ENCODE measurements at places on chromosomes 1 and 21.

DNA sequence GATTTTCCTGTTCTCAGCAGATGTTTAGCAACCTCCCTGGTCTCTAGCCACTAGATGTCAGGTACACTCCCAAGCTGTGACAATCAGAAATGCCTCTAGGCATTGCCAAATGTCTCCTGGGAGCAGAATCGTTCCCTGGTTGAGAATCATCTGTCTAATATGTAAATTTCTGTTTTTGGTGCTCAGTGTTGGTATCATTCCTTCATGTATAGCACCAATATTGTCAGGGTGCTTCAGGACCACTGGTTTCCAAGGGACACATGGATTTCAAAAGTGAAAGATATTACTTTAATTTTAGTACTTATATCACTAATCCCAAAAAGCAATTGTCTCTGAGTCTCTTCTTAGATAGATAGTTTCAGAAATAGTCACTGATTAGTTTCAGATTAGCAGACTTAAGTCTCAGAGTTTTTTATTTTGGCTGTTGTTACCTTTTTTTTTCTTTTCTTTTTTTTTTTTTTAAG lies 160.1 kb downstream of the PTPRC start:
- DNase-seq: no peak

DNA sequence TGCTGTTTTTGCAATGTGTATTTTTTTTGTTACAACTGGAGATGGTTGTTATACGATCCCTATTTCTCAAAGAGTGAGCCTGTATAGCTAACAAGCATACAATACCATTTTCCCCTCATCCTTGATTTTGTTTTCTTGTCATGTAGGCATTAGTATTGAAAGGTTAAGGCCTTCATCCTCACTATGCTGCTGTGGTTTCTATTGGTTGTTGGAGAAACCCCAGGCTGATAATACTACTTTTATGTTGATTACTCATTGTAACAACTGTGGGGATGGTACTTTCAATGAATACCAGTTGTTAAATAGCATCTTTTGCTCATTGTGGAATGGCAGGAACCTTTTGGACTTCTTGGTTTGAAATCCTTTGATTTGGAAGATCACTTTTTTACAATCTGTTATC lies 39.0 kb upstream of the MACF1 start:
- no peak for DNase-seq

DNA sequence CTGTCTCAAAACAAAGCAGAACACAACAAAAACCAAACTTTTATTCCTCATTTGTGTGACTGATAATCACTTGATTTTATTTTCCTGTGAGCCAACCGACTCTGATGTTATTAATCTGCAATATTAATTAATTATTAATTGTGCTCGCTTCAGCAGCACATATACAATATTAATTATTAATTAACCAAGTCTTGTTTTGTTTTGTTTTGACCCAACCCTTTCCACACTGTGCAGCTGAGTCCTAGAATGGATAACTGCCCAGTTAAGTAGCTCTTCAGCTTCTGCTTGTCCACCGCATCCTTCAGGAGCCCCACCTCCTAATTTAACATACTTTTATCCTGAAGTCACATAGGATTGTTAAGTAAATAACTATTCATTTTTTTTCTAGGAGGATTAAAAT lies 47.4 kb upstream of the EXO1 start:
- DNase-seq: no peak

GRCh38 chr1:160744199-160744851 lies 5.3 kb downstream of the SLAMF7 start:
- no peak for DNase-seq

DNA sequence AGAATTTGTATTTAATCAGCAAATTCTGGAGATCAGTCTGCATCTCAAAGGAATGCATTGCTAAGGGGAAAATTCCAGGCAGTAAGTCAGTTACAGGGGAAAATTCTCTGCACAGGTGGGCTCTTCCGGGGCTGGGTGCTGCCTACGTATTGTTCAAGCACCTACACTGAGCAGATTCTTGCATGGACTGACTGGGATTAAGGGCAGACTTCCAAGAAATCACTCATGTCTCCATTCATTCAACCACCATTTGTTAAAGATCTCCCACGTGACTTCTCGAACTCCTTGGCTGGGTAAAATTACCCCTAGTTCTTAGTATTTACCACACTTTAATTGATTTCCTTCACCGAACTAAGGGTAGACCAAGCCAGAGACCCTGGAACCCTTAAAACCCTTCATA lies 28.2 kb upstream of the KCNE1 start:
- no peak for DNase-seq

DNA sequence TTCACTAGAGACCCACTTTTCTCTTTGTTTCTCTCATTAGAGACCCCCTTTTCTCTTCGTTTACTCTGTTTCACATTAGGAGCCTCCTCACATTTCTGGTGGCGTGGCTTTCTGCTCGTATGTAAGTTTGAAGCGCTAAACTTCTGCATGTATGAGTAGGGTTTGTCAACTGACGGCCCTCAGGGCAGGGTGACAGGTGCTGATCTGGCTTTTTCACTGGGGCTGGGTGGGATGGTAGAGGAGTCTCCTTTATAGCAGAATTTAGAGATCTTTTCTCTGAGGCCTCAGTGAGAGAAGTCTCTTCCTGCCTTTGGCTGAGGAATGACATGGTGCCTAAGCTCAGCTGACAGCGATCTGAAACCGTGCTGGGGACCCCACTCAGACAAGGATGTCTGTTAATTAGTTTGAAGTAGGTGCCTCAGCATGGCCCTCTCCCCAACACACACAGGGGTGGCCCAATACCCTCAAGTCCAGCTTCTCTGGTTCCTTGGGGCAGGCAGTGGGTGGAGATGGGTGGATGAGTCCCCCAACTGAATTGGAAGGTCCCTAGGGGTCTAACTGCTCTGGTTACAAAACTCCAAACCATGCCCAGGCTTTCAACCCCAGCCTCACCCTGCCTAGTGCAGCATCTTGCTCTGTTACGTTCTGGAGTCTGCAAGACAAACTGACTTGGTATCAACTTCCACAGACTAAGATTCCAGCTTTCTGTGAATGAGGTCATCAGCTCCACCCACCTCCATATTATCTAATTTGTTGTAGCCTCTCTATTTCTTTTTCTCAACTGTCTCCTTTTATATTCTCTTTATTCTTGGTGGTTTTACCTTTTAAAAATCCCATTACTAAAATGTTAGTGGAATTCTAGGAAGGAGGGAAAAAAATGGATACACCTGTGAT lies 3.2 kb downstream of the SLC1A7 start:
- peak; percentile 43 for DNase-seq

DNA sequence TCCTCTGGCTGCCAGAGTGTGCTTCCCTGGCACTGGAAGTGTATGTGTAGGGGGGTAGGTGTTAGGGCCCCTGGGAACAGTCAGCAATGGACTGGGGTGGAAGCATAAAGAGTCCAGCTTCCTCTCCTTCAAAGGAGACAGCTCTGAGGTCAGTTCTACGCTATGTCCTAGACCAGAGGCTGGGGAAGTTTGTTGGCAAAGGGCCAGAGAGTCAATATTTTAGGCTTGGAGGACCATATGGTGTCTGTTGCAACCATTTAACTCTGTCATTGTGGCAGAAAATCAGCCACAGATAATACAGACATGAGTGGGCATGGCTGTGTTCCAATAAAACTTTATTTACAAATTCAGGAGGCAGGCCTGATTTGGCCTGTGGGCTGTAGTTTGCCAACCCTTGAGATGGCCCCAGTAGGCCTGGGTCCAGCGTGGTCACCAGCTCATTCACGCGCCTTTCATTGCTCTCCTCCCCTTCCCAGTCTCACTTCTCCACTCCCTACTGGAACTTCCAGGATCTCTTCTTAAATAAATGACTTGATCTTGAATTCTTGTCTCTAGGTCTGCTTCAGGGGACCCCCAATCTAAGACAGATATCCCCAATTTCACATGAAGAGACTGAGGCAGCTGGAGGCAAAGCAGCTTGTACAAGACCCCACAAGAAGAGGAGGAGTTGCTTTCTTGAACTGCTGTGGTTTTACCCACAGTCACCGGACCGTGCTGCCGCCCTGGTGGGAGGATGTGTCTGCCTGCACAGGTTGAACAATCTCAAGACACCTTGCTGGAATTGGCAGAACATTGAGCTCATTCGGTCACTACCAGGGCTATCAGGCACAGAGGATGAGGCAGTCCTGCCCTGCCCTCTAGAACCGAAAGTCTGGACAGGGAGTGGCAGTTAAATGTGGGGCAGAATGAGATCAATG lies 162.4 kb upstream of the POU3F1 start:
- no peak for DNase-seq

DNA sequence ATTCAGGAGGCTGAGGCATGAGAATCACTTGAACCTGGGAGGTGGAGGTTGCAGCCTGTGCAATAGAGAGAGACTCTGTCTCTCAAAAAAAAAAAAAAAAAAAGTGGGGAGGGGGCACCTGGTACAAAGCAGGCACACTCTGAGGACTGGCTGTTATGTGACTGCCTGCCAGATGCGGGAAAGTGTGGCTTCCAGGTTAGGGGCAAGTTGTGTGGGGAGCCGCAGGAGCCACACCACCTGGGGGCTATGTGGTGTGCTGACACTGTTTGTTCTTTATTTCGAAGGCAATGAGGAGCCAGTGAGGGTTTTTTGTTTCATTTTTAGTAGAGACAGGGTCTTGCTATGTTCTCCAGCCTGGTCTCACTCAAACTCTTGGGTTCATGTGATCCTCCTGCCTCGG lies 5.7 kb downstream of the THEMIS2 start:
- no peak for DNase-seq

- no peak for DNase-seq
Measured at GRCh38 chr1:47852006-47852718, 145.0 kb downstream of the TRABD2B start.

DNA sequence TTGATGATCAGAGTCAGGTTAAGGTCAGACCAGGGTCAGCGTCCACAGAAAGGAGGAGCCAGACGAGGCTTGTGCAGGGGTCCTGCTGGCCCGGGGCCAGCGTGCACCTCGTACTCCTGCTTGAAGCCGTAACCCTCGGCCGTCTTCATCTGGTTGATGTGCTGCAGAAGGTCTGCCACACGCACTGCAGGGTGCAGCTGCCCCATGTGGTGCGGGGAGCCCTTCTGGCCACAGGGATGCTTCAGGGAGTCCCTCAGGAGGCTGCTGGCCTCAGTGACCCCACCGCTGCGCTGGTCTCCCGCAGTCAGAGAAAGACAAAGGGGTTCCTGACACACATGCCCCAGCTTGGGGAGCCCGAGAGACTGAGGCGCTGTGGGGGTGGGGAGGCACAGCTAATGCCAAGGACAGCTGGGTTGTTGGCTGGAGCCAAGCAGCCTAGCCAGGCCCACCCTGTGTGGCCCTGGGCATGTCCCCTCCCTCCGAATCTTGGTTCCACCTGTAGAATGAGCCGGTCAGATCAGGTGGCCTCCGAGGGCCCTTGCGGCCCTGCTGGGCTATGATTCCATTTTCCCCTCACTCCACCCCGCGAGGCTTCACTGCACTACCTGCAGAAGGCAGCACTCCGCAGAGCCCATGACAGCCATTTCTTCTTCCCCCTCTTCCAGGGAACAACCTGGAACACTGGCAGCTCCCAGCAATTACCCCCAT lies 251.9 kb downstream of the PTPRU start:
- no peak for DNase-seq

DNA sequence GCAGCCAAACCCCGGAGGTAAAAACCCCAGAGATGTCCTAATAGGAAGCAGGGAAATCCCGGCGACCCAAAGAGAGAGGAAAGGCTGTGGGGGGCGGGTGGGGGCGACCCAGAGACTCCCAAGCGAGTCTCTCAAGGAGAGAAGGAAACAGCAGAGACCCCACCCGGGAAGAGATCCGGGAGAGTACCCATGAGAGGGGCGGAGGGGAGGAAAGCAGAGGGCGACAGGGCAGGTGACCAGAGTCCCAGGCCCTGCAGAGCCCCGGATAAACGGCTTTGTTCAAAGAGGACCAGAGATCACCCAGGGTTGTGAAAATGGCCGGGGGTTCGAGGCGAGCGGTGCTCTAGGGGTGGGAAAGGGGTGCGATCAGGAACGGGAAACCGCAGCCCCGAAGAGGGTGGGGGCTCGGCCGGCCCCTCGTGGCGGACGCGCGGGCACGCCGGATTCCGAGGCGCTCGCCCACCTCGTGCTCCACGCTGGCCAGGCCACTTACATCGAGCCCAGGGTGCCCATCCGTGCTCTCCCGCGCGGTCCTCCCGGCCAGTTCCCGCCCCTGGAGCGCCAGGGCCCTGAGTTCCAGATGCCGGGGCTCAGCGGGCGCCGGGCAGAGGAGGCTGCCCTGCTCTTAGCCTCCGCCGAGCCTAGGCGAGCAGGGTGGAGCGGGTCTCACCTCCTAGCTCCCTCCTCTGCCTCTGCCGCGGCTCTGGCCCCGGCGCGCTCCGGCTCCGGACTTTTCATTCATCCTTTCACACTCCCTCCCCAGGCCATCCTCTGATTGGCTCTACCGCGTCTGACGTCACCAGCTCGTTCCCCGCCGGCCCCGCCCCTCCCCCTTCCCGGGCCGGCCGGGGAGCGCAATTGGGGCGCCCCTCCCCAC lies 52.3 kb downstream of the RHBG start:
- peak; percentile 60 for DNase-seq

GRCh38 chr1:63884486-63884885 lies 110.7 kb downstream of the ROR1 start:
- DNase-seq: no peak

Measured in amniotic epithelial cell (primary cell).